ENCODE measurements at places on chromosomes 12 and 14. TPM values are rescaled to one million over a fixed set of nuclear protein-coding genes. Genes with fewer than 3 reads are reported as not detected.

LRTM2 gene
- total RNA-seq, result not detected

ABHD12B gene
- 0.32 TPM for total RNA-seq

CTSG gene
- not detected for total RNA-seq

NRIP2 gene
- 0.08 TPM for total RNA-seq

DNA sequence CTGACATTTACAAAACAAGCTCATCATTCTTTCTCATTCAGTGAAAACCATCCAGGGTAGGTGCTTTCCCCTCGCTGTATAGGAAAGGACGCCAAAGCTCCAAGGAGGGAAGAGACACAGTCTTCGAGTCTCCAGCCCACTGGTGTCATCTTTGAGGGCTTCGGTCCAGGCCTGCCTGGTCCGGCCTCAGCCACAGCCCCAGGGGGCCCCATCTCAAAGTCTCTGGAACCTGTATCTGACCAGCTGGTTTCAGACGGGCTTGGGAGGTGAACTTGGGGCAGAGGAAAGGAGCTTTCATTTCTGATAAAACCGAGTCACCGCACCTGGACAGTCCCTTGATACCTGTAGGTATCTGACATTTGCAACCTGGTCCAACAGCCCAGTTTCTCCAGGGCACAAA lies 229.5 kb upstream of the RTL1 start:
- ATAC-seq, result no peak

- no peak for ATAC-seq
Observed at GRCh38 chr12:104212516-104212915, 3.1 kb upstream of the TXNRD1 start.

DNA sequence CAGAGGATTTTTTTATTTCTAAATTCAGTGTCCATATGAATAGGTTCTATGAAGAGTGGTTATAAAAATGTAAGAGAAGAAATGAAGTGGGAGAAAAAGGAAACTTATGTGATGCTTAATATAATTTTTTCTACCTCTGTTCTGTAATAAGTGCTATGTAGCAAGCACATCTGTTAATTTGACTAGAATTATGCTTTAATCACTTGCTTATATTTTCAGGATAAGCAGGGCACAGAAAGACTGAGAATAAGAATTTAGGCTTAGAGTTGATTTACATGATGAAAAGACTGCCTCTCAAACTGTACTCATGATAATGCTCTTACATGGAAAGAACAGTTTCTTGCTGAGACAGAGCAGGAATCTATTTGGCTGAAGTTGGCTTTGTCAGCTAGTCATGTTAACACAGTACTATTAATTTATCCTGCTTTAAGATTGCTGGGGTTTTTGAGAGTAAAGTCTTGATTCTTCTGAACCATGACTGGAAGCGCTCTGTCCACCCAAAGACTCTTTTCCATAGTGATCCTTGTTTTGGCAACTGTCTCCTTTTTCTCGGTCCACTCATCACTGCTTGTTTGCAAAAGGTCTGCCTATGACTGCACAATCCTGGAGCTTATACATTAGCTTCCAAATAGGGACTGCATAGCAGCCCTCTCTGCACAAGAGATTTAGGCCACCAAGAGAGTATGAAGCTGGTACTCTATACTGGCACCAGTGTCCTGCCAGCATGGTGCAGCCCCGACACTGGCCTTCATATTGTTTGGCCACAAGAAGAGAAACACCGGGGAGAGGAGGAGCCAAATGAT lies 98.8 kb downstream of the AKAP6 start:
- no peak for ATAC-seq

DNA sequence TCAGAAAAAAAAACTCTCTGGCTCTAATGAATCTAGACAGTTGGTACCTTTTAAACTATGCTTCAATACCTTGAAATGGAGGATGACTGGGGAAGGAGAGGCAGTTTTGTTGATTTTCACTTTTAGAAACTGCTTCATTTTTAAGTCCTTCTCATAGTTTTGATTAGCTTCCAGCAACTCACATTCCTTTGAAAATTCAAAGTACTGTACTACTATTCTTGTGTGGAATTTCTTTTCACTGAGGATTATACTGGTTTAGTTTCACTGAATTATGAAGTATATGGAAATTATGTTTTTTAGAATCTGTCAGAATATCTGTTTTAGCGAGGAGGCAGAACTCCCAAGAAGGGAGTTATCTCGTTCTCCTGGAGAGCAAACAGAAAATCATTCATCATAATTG lies 116.3 kb downstream of the TGFB3 start:
- no peak for ATAC-seq

GRCh38 chr12:115294453-115295133 lies 610.6 kb upstream of the TBX3 start:
- no peak for ATAC-seq

GRCh38 chr12:114746297-114747011 lies 62.5 kb upstream of the TBX3 start:
- no peak for ATAC-seq

DNA sequence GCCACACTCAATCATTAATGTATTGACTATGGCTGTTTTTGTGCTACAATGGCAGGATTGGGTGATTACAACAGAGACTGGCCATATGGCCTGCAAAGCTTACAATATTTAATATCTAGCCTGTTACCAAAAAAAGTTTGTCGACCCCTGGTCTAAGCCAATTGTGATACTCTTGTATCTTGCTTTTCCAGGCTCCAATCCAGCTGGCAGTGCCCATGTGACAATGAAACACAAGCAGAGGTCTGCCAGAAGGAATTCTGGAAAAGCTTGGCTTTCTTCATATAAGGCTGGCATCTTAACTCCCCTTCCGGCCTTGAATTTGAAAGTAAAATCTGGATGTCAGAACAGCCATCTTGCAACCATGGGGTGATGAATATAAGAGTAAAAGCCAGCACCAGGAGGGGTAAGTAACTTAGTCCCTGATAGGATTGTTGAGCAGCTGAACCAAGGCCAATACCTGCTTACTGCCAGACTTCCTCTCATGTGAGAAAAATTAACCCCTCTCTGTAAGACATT lies 458.7 kb downstream of the TMTC2 start:
- ATAC-seq, result no peak

GRCh38 chr12:114789276-114789675 lies 105.3 kb upstream of the TBX3 start:
- ATAC-seq, result no peak

DNA sequence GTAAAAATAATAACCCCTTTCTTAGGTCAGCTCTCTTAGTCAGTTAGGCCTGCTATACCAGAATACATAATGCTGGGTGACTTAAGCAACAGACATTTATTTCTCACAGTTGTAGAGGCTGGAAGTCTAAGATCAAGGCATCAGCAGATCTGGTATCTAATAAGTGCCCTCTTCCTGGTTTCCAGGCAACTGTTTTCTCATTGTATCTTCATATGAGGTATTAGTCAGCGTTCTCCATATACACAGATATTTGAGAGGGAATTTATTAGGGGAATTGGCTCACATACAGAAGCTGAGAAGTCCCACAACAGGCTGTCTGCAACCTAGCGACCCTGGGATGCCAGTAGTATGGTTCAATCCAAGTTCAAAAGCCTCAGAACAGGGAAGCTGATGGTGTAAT lies 896.0 kb downstream of the GALC start:
- ATAC-seq, result no peak

DNA sequence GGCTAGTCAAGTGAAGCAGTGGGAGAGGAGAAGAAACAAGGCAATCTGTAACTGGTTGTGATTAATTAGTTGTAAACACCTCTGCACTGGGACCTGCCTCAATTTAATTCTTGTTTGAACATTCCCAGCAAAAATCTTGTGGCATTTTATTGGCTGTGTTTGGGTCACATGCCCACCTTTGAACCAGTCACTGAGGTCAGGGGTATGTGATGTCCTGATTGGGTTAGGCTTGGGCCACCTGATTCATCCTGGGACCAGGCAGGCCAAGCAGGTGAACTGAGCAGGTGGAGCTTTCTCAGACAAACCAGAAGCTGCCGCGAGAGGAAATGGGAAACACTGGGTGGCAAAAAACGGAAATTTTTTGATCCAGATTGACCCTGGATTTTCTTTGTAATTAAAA lies 72.5 kb downstream of the NEDD1 start:
- ATAC-seq, result no peak

DNA sequence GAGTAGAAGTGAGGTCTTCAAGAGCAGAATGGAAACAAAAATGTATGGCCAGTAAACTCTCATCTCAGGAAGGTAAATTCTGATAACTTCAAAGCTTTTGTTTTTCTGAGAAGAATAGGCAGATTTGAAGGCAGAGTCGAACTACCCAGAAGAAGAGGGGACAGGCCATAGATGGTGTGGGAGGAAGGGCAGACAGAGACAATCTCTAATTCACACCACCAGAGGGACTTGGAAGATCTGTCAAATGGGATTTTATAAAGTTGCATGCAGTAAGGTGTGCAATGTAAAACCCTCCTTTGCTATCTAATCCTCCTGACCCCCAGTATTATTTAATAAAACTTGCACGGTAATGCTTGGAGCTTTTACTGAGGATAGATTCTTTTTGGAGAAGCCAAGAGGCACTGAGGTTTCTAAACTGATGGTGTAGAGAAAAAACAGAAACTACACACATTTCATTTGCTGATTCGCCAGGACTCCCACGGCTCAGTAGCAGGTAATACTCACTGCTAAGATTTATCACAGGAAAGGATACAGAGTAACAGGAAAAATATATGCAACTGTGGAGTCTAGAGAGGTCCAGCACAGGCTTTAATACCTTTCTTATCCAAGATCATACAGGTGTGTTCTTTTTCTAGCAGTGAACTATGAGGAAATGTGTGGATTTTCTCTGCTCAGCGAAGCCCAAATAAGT lies 18.3 kb downstream of the SLC38A2 start:
- ATAC-seq, result no peak

- no peak for ATAC-seq
Observed at GRCh38 chr12:109635717-109636116, 62.1 kb downstream of the MVK start.

GRCh38 chr12:33942172-33942571 lies 80.1 kb upstream of the ALG10 start:
- no peak for ATAC-seq

DNA sequence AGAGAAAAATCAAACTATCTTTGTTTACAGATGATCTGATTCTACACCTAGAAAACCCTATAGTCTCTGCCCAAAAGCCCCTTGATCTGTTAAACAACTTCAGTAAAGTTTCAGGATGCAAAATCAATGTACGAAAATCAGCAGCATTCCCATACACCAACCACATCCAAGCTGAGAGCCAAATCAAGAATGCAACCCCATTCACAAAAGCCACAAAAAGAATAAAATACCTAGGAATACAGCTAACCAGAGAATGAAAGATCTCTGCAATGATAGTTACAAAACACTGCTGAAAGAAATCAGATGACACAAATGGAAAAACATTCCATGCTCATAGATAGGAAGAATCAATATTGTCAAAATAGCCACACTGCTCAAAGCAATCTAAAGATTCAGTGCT lies 265.7 kb downstream of the AEBP2 start:
- ATAC-seq, result no peak

DNA sequence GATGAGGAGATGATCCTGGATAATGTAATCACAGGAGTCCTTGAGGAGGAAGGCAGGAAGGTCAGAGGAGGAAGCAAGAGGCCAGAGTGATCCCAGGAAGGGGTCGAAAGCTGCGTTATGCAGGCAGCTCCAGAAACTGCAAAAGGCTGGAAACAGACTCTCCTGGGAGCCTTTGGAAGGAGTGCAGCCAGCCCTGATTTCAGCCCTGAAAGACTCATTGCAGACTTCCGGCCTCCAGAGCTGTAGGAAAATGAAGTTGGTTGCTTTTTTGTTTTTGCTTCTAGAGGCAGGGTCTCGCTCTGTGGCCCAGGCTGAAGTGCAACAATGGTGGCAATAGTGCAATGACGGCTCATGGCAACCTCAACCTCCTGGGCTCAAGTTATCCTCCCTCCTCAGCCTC lies 44.6 kb upstream of the FZD10 start:
- no peak for ATAC-seq

Data from esophagus mucosa (tissue), 1 donor.